SW 1271 (cell line): ENCODE measurements at places on chromosomes 4 and X.

- DNase-seq = no peak
Observed at GRCh38 chr4:11158971-11159370, 269.7 kb downstream of the HS3ST1 start.

DNA sequence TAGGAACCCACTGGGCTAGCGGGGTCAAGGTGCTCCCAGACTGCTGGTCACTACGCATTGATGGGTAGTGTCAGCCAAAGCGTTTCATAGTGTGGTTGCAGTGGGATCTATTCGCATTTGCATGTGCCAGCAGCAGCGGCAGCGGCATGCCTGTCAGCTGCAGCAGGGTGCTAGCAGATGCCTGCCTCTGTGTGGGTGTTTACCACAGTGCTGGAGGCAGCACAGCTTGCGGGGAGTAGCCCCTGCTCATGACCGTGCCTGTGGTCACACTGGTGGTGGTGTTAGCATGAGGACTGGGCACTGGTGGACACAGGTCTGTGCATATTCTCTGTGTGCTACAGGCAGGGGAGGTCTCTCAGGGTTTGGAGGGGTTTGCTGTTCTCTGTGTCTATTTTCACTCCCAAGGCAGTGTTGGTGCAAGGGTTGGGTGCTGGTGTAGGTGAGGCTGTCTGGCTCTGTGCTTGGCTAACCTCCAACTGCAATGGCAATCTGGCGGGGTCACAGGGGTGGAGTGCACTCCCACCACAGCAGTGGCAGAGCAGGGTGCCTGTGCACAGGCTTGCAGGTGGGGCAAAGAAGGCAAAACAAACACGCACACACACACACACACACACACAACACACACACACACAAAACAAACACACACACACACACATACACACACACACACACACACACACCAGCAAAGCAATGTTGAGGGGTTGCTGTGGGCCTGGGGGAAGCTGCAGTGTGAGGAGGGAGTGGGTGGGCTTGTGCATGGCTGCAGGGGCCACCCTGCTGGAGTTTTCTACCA, 184.4 kb downstream of the GLUD2 start:
- DNase-seq = no peak

DNA sequence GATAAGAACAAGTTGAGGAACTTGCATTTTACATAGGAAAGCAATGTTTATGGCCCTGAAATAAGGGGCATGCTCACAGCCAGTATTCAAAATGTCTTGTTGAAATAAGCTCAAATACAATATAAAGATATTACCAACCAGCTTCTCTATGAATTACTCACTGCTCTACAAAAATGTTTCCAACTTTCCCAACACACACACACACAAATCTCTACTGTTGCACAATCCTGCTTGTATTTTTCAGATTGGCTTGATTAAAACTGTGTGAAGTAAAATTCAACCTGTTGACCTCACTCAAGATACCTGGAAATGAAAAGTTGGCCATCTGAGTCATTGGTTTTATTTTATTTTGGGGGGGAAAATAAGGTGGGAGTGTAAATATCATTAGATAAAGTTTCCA, 128.6 kb downstream of the CHIC2 start:
- DNase-seq = no peak

GRCh38 chrX:153456704-153457103, 10.8 kb upstream of the TREX2 start:
- DNase-seq = no peak

- no peak for DNase-seq
Observed at GRCh38 chrX:23855569-23855968, 52.2 kb downstream of the APOO start.

DNA sequence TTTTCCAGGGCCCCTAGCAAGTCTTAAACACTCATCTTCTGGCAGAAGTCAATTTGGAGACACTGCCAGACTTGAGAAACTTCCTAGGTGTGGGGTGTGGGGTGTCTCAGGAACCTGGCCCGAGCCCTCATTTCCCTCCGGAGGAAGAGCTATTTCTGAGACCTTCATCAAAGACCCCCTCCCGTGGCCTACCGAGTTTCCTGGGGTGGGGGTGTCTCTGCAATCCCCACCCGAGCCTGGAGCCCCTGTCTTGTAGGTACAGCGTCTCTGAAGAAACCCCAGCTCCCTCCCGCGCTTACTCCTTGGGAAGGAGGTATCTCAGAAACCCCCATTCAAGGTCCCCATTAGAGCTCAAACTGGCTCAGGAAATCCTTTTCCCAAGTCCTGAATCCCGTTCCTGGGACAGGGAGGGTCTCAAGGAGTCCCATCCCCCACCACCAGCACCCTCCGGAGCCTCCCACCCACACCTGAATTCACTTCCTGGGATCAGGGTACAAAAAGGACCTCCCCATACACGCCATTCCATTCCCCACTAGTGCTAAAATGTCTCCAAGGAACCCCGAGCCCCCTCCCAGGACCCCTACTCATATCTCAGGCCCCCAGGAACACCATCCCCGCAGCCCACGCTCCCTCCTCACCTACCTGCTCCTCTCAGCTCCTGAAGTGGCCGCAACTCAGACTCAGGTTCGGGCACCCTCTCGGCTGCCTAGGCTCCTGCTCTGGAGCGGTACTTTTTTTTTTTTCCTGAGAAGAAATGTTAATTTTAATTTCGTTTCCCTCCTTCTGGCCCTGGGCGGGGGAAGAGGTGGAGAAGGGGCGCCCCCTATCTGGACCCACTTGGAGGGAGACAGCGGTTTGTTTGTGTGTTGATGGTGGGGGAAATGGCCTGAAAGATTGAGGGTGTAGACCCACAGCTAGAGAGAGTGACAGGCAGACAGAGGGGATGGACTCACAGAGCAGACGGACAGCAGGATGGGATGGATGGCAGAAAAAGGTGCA, 1.1 kb downstream of the SLC38A5 start:
- DNase-seq = no peak

DNA sequence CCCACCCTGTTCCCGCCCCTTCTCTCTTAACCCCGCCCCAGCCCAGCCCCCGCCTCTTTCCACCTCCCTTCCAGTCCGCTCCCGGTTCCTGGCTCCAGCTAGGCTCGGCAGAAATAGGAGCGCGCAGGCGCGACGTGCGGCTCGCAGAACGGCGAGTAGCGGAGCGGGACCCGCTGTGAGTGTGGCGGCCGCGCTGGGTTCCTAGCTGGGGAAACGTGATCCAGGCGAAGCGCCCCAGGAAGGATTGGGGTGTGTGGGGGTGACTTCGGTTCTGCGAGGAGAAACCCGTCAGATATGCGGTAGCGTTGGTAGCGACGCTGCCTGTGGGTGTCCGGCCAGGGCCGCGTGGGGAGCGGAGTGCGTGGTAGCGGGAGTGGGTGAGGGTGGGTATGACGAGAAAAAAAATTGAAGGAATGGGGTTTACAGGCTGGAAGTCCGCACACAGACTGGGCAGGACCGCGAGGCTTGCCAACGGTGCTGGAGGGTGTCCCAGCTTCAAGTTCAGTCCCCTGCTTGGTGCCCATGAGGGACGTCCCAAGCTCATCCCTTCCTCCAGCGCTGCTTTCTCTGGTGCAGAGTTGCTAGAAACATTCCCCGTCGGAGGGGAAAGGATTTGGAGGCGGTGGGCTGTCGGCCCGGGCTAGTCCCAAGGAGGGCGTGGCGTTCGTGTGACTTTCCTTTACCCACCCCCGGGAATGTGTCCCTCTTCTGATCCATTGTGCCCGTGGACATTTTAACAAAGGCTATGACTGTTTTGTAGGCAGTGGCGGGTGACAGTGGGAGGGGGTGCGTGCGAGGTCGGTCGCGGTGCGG, at the start of gene PRRG1:
Gene PRRG1, plus strand, starts transcription at position 144 of the 813 bp plus-strand sequence. CDS start 56,886 bp downstream, outside the sequence.
- DNase-seq = peak; percentile 5

DNA sequence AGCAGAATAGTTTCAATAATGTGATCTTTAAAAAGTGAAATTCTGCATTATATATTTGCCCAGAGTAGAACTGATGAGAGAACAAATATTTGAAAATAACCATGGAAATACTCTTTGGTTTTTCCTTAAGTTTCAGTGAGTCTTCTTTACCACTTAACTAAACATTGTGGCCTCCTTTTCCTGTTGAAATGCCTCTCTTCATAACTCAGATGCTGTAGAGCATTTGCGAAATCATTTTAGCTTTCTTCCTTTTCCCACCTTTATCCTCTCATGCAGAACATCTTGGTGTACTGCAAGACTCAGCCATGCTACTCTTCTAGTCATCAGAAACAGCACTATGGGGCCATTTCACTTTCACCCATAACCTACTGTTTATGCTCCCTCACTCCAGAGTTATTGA, 48.2 kb downstream of the CASK start:
- no peak for DNase-seq

GRCh38 chrX:131331152-131331551, 42.0 kb upstream of the IGSF1 start:
- no peak for DNase-seq

DNA sequence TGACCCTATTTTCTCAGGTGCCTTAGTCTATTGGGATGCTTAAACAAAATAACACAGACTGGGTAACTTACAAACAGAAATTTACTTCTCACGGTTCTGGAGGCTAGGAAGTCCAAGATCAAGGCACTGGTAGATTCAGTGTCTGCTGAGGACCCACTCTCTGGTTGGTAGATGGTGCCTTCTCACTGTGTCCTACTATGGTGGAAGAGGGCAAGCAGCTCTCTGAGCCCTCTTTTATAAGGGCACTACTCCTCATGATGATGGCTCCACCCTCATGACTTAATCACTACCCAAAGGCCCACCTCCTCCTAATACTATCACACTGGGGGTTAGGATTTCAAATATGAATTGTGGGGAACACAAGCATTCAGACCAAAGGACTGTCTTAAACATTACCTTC, 11.8 kb downstream of the SMIM14 start:
- DNase-seq = no peak

DNA sequence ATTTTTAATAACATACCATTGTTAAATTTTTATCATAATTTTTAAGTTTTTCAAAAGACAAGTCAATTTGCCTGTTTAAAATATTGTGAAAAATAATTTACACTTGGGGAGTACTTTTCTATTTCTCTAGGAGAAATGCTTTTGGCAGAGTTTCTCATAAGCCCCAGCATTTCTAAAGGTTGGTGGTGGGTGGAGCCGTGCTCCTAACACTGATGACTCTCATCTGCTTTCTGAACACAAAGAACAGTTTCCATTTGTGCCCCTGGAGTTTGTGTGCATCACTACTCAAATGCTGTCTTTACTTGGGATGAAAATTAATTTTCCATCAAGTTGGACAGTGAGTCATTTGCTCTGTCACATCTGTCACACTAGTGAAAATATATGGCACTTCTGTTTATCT, 57.6 kb downstream of the TNIP2 start:
- no peak for DNase-seq

DNA sequence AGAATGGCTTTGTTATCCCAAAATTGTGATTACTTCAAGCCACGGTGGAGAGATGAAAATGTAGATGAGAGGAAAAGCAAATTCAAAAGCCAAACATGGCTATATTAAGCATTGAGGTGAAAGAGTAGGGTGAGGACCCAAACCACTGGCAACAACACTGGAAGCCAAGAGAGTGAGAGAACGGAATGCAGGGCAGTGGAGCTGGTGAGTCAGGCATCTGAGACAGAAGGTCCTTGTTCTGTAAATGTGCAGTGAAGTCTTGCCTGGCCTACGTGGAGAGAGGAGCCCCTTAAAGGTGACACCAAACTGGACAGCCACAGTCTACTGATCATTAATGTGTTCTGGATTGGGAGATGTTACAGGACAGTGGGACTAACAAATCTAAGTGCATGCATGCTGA, 22.8 kb upstream of the SEC24B start:
- no peak for DNase-seq

GRCh38 chrX:87468941-87469340, 48.7 kb upstream of the KLHL4 start:
- no peak for DNase-seq

GRCh38 chr4:185677637-185678314, 134.2 kb downstream of the SORBS2 start:
- no peak for DNase-seq

DNA sequence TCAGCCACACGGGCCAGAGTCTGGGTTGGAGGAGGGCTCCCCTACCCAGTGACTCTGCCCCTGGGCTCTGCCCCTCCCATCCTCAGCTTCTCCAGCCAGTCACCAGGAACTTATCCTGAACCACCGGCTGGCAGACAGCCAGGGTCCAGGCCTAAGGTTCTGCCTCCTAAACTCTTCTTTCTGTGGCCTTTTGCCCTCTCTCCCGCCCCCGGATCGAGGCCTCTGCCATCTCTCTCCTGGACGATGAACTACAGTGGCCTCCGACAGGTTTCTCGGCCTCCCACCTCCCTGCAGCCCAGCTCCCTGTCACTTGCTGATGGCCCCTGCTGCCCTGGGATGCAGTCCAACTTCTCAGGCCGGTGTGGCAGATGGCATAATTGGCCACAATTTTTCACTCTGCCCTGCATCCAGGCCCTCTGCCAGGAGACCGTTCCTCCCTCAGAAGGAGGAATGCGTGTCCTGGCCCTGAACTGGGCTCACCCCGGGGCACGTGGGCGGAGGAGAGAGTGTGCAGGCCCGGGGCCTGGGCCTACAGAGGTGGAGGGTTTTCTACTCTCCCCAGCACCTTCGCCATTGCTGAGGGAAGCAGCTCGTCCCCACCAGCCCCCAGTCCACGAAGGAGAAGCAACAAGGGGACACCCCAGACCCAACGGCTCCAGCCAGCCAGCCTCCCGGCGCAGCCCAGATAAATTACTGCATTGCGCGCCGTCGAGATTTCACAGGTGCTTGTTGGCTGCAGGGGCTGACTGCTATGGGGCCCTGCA, 81.9 kb upstream of the LRPAP1 start:
- DNase-seq = no peak

- no peak for DNase-seq
Observed at GRCh38 chr4:138241281-138242075, 671 bp downstream of the SLC7A11 start.

GRCh38 chr4:123438031-123438430, 41.4 kb downstream of the SPRY1 start:
- no peak for DNase-seq

GRCh38 chr4:173704201-173704600, 174.2 kb upstream of the HAND2 start:
- no peak for DNase-seq

DNA sequence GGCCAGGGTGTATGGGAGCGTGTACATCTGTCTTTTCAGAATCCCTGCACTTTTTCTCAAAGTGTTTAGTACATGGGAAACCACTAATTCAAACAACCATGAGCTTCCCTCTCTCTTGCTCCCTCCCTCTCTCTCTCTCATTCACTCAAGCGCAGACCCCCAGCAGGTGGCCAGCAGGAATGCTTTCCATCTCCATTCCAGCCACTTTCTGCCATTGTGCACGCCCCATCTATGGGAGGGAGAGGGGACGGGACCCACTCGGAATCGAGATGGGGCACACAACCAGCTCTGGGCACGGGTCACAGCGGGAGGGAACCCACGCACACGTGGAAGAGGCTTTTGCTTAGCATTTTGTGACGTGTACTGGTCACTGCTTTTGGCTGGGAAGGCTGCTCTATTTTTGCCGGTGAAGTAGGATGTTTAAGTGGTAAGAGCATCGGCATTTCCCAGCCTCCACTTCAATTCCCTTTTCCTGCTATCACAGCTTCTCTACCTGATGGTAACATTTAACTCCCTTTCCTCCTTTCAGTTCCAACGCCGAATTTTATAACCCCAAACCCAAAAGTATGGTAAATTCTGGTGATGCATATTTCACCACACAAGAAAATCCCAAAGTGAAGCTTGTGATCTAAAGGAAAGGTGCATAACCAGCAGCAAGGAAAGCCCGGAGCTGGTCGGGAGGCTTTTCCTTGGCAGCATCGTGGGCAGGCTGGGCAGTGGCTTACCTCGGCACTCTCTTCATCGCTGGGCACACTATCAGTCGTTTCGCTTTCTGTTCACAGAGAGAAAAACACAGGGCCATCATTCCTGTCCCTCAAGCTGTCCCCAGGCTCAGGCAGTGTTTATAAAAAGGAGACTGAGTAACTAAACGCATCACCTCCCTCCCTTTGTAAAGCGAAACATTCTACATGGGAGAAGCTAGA, 84.1 kb downstream of the IRF2 start:
- DNase-seq = no peak
